Cerebellum (tissue), 4 donors: ENCODE measurements at places on chromosomes 1 and 21. TPM values are rescaled to one million over a fixed set of nuclear protein-coding genes. Genes with fewer than 3 reads are reported as not detected.
A peak's percentile ranks its signal among the peaks of the same experiment; 100 is the strongest.

GRCh38 chr1:15848929-15849774, 1.6 kb downstream of the SPEN start:
- DNase-seq = peak; percentile 79

GRCh38 chr1:176880955-176881595, 283.4 kb downstream of the ASTN1 start:
- peak; percentile 62 for DNase-seq

GRCh38 chr1:147800804-147801203, 40.4 kb upstream of the GJA5 start:
- DNase-seq = no peak

DNA sequence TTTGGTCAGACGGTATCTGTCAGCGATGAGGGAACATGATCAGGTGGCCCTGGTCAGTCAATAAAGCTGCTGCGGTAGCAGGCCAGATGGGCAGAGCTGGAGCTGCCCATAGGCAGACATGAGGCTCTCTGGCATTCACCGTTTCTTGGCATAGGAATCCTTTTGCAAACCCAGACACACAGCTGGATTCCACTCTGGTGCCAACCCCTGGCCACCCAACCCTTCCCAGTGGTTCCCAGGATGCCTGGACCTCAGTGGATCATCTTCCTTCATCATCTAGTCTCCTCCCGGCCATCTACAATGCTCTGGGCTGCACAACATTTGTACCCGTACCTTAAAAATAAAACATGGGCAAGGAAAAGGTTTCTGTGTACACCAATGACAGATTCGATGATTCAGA, 68.3 kb upstream of the ACTRT2 start:
- no peak for DNase-seq

DNA sequence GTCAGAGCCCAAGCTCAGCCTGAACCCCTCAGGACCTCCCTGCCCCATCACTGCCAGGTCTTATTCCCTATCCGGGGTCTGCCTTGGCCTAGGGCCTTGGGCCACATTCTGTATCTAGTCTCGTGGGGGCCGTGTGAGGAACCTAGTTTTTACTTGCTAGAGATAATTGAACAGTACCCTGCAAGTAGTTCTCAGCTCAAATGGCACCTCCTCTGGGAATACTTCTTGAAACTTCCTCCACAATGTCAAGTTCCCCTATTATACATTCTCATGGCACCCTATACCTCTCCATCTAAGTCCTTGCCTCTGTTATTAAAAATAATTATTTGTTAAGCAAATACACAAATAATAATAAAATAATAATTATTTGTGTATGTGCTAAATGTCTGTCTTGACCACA, 32.9 kb upstream of the CSF1 start:
- no peak for DNase-seq

DNA sequence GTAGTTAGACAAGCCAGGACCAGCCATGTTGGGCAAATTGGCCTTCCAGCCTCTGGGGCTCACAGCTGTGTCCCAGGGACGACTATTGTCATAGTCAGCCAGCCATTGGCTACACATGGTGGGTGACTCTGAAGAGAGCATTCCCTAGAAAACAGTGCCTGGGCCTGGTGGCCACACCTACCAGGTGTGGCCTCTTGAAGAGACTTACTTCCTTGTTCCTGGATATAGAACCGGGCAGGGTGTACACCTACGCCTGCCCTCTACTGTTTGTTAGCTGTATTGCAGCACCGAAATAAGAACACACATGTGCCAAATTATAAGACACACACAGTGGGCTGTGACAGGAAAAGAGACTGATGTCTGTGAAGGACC, 134.6 kb upstream of the ARHGEF16 start:
- no peak for DNase-seq

- no peak for DNase-seq
Observed at GRCh38 chr1:19577561-19577960, 66.5 kb upstream of the NBL1 start.

DNA sequence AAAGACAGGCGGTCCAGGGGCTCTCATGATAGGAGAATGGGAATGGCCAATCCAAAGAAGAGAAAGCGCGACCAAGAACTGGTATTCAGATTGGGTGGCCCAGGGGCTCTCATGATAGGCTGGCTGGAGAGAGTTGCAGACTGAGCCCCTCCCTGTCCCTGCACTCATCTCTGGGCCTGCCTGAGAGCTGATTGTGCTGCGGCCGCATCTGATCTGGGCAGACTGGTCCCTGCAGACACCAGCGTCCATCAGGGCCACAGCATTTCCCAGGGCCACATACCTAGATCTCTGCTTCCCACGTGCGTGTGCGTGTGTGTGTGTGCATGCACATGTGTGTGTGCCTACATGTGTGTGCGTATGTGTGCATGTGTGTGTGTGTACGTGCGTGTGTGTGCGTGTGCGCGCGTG, 30.4 kb upstream of the MAN1C1 start:
- no peak for DNase-seq

GRCh38 chr1:59601041-59601441, 213.7 kb upstream of the HOOK1 start:
- DNase-seq = peak; percentile 77

DNA sequence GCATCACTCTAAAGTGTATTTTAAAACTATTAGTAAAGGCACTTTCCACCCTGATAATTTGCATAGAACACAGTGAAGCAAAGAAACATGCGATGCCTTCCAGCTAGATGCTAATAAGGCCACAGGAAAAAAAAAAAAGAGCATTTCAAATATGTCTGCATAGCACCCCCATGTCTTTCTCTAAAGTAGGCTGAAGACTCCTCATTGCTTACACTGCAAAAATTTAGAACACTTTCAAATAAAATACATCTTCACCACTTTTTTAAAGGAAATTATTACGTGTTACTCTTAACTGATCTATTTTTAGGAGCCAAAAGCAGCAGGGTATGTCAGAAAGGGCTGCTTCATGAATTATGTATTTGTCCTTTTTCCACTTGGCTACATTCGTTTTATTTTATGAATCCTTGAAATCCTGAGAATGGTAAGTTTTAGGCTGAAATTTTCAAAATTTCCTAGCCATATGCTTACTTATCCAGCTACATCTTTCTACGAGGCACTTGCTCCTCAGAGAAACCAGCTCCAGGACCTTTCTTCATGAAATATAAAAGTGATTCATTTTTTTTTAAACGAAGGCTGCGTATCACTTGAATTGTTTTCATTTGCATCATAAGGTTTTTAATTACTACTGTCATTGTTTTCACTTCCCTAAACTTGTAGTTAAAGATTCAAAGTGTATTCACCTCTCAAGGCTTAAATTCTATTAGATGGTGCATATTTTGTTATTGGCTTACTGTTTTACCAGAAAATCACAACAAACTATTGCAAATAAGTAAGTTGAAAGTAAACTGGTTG, 513.0 kb downstream of the PTPRC start:
- no peak for DNase-seq

DNA sequence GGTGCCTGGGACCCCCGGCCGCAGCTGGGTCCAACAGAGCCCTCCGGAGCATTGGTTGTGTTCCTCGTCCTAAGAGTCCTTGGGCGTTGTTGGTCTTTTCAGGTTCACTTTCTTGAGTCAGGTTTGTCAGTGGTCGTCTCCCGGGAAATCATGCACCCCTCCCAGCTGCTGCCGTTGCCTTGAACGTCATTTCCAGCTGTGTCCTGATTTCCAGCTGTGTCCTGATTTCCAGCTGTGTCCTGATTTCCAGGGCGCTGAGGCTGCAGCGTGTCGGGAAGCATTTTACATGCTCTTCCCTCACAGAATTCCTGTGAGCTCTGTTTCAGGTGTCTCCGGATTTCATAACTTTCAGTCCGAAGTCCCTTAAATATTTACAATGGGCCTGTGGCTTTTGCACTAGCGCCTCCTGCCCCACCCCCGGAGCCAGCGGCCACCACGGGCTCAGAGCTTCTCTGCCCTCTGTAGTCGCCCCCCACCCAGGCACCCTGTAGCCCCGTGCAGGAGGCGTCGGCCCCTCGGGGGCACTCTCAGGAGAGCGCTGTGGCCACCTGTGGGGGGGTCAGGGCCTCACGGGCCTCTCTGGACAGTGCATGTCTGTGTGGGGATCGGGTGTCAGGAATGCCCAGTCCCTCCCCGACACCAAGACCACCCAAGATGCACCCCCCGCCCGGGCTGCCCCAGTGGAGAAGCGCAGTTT, 66.7 kb downstream of the COL18A1 start:
- DNase-seq = no peak

DNA sequence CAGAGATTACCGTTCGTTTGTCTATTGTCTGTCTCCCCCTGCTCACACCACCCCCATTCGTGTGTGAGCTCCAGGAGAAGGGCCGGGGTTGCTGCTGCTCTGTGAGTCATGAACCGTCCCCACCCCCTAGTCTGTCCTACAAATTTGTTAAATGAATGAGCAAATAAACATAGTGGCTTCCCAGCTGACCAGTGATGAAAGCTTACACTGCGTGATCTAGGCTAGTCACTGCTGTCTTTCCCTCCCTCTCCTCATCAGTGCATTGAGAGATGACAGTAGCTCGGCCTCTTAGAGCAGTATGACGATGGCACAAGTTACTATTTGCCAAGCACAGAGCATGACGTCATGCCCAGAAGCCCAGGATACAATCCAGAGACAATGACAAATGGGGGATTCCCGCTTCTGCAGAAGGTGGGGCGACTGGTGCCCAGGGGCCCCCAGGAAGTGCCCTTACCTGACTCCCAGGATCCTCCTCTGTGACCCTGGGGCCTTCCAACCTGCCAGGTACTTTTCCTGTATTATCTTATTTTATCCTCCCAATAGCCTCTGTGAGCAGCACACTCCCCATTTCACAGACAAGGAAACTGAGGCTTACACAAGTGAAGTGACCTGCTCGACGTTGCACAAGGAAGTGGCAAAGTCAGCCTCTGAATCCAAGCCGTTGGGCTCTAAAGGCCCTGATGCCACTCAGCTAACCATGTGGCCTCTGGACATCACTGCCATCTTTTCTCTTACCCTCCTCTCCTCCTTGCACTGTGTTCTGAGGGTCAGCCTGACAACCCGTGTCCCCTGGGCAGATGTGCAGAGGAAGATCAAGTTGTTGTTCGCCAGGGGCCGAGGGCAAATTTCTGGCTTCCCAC, 8.6 kb upstream of the EPHA2 start:
- DNase-seq = no peak

LAMB3 gene
- total RNA-seq = 1.00 TPM

LCE1B gene
- total RNA-seq = not detected

F11R gene
- 8.9 TPM for total RNA-seq

SNAPIN gene
- 32.0 TPM for total RNA-seq
